ENCODE measurements at places on chromosomes 11 and 22.
A peak's percentile ranks its signal among the peaks of the same experiment; 100 is the strongest.

- no peak for DNase-seq
Measured at GRCh38 chr11:127452533-127452932, 452.0 kb upstream of the KIRREL3 start.

DNA sequence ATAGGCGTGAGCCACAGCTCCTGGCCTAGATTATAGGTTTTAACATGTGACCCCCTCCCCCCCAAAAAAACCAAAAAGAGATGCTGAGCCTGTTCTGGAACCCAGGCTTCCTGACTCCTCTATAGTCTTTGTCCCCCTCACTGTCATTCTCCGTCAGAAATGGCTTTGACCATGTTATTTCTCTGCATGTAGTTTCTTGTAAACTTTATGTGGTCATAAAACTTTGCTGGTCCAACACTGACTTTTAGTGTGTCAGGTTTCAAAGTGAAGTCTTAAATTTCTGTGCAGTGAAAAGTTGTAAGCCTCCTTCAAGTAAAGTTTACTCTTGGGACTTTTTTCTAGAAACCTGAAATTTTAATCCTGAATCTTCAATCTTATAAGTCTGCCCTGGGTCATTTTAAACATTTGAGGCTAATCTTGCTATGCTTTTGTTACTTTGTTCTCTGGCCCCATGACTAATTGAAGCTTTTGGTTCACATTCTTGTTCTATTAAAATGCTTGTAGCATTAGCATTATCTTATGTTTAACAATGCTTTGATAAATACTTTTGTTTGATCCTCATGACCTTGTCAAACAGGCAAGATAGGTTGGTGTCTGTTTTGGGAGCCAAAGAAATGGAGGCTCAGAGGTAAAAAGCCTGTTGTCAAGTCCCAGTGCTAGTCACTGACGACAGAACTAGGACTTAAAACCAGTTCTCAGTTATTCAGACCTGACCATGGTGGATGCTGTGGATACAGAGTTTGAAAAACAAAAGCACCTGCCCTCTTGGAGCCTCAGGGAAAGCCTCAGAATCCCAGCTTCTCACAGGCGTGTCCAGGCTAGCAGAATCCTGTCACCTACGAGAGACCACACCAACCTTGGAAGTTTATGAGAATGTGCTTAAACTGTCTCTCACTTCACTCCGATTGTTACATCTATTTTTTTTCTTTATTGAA, 87.7 kb upstream of the HORMAD2 start:
- DNase-seq = no peak

GRCh38 chr11:134150195-134150903, 73.4 kb downstream of the NCAPD3 start:
- DNase-seq = no peak

DNA sequence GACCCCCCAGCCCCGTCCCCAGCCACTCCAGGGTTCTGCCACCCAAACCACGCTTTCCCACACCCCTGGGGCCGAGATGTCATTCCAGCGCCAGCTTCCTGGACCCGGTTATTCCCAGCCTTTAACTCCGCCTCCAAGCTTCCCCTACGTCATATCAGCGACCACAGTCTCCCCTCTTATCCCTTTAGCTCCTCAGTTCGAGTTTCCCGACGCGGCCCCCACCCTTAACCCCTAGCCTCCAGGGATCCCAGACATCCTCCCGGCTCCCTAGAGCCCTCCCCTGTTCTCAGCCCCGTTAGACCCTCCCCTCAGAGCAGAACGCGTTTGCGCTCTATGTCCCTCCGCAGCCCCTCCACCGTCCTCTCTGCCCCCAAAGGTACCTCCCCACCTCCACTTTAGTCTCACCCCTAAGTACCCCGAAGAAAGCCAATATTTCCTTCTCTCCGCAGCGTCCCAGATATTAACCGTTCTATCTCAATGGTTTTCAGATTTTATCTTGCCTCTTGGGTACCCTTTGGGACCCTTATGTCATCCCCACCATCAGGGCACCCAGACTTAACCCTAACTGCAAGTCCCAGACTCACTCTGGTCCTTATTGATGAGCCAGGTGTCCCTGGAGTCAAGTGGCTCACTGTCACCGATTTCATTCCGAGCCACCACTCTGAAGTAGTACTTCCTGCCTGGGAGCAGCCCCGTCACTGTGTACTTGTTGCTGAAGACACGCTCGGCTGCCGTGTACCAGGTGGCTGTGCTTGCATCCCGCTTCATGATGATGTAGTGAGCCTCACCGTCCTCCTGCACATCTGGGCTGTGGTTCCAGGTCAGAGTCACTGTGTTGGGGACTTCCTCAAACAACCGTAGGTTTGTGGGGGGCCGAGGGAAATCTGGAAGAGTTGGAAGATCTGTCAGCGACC, 8.0 kb downstream of the TMEM86A start:
- DNase-seq = peak; percentile 47

GRCh38 chr22:42256930-42257329, 13.5 kb downstream of the TCF20 start:
- DNase-seq = no peak

- DNase-seq = no peak
Measured at GRCh38 chr11:119935349-119935925, 202.5 kb downstream of the TRIM29 start.

- no peak for DNase-seq
Measured at GRCh38 chr11:13214276-13214675, 63.3 kb upstream of the BMAL1 start.

GRCh38 chr11:17421781-17422180, 33.3 kb upstream of the KCNJ11 start:
- no peak for DNase-seq

DNA sequence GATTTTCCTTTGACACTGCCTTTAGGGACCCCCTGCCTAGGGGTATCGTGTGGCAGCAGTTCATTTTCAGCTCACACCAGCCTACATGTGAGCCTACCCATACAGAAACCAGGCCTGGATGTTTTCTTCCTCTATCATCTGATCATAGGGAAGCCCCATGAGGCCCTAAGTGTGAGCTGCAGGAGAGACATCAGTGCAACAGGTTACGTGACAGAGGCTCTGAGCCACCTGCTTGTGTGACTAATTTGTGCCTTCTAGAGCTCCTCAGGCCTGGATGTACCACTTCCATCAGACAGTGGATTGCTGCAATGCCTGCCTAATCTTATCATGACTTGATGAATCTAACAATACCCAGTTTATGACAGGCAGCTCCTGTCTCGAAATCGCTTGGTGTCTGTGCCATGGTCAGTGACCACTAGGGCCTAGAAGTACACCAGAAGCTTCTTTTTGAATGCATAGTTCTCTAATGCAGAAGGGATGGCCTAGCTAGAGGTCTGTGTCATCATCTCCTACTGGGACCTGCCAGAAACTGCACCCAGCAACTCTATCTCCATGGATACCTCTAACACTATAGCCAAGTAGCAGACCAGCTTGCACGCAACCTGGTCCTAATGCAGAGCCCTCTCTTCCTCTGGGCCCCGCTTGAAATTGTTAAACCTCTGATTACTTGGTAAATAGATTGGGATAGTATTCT, 109.7 kb upstream of the CLPB start:
- no peak for DNase-seq

GRCh38 chr11:124153821-124154220, 29.3 kb upstream of the OR10D3 start:
- DNase-seq = no peak

DNA sequence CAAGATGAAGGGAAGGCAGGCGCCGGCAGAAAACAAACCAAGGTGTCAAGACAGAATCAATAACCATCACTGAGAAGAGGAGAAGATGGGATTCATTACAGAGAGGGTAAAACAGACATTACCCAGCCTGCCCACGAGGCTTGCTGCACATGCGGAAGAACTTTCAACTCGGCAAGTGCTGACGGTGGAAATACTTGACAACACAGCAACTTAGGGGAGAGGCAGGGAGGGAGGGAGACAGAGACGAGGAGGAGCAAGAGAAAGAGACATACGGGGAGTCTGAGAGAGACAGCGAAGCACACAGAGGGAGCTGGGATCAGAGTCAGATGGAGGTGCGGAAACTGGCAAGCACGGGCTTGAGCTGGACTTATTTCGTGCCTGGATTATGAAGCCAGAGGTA, 129.3 kb upstream of the NECTIN1 start:
- DNase-seq = no peak

- no peak for DNase-seq
Measured at GRCh38 chr11:7592711-7593110, 78.9 kb downstream of the PPFIBP2 start.

- no peak for DNase-seq
Measured at GRCh38 chr11:74470526-74470925, 3.2 kb upstream of the KCNE3 start.

DNA sequence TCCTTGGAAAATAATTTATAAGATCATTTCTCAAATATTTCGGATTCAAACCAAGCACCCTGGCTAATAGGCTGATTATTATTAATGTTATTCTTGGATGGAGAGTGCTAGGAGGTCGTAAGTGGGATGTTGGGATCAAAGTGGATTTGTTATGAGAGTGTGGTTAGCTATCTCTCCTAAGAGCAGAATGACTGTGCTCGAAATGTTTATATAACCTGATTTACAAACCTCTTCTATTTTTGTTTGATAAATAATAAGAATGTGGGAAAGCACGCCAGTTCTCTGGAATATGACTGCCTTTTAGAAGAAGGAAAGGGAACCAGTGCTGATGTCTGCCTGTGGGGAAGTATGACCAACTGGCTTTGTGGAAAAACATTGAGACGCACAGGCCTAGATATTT, 527.5 kb downstream of the NTM start:
- DNase-seq = no peak

DNA sequence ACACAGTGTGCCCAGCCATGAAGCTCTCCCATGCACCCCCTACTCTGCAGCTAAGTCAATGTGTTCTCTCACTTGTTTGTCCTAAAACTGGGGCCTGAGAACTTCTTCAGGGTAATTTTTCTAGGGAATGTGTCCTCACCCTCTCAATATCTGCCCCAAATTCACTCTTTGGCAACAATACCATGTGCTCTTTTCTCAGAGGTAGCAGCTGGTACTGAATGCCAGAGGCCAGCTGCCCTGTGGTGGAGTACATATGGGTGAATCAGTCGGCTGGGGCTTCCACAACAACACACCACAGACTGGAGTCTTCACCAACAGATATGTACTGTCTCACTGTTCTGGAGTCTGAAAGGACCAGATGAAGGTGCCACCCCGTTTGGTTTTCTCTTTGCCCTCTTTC, 97.7 kb upstream of the TOP3B start:
- no peak for DNase-seq

GRCh38 chr22:27378995-27379394, 422.6 kb downstream of the MN1 start:
- no peak for DNase-seq

- no peak for DNase-seq
Measured at GRCh38 chr11:28759311-28759710, 651.1 kb downstream of the METTL15 start.

DNA sequence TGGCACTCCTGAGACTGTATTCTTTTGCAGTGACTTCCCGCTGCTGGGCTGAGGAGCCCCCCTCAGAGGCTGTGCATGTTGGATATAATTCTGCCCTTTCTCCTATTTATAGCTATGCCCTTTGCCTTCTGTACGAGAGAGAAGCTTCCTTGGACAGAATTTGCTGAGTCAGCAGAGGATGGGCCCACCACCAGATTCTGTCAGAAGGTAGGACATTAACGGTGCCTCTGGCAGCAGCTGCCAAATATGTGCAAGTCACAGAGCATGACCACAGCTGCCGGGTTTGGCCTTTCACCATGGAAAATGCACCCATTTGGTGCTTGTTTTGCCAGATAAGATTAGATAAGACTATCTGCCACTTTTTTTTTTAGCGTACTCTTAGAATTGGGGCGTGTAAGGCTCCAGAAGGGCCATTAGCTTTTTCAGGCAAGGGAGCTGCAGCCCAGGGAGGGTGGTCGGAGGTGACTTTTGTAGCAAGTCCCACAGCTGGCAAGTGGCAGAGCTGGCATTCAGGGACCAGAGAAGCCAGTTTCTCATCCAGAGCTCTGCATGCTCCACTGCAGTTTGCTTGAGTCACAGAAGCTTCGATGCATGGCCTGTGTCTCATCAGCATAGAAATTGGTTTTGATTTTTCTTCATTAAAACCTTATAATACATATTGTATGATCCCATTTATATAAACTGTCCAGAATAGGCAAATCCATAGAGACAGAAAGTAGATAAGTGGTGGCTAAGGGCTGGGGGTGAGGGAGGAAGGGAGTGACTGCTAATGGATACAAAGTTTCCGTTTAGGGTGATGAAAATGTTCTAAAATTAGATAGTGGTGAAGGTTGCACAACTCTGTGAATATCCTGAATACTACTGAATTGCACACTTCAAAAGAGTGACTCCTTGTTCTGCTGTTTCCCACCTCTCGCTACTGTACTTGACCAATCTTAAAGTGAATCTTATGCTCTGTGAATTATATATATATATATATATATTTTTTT, 15.8 kb downstream of the UPB1 start:
- no peak for DNase-seq

- no peak for DNase-seq
Measured at GRCh38 chr11:2912498-2912897, 16.7 kb downstream of the PHLDA2 start.

All from naive B cell (primary cell).